ENCODE measurements at places on chromosomes 1 and 21. TPM values are rescaled to one million over a fixed set of nuclear protein-coding genes. Genes with fewer than 3 reads are reported as not detected.

Gene SLFNL1
- not detected for total RNA-seq

Gene TNFAIP8L2
- total RNA-seq: not detected

Gene SDC3
- 11.1 TPM for total RNA-seq

Gene CSRP1
- 124 TPM for total RNA-seq

Gene KCNJ9
- total RNA-seq: 0.21 TPM

Gene PPIAL4G
- total RNA-seq: not detected

Gene DPYD
- 4.8 TPM for total RNA-seq

Gene CFAP126
- not detected for total RNA-seq

Gene CHI3L2
- total RNA-seq: not detected

Gene LENEP
- total RNA-seq: not detected

Gene CFAP45
- 0.24 TPM for total RNA-seq

Gene MIXL1
- total RNA-seq: not detected

Gene FCRL1
- total RNA-seq: not detected

Gene SRP9
- total RNA-seq: 210 TPM

Gene THEM5
- total RNA-seq: not detected

Gene NRAS
- 75.2 TPM for total RNA-seq

Gene FCRL6
- not detected for total RNA-seq

Gene ANGPTL7
- total RNA-seq: not detected

Gene STK40
- 6.5 TPM for total RNA-seq

Gene SUMO3
- total RNA-seq: 82.1 TPM

Gene CD244
- not detected for total RNA-seq
